ENCODE measurements at places on chromosomes 11 and 22. TPM values are rescaled to one million over a fixed set of nuclear protein-coding genes. Genes with fewer than 3 reads are reported as not detected.

MPZL3 gene
- total RNA-seq: 8.8 TPM

DNA sequence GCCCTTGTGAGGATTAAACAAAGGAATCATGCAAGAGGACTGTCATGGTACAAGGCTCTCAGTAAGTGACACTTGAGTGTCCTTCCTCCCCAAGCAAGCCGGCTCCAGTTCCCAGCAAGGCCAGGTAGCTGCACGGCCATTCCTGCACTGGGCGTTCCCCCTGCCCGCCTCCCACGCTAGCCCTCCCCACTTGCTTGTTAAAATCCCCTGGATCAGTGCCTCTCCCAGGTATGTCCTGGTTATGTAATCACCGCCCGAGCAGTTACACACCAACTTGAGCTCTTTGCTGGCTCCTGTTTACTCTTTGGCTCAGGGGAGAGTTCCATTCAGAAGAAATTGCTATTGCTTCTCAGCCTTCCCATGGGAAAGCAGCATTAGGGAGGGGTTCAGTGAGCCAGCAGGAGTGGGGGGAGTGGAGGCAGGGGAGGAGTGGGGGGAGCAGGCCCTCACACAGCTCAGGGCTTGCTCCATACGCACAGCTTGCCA, 19.4 kb upstream of the MYEOV start:
- peak; percentile 71 for DNase-seq

DNA sequence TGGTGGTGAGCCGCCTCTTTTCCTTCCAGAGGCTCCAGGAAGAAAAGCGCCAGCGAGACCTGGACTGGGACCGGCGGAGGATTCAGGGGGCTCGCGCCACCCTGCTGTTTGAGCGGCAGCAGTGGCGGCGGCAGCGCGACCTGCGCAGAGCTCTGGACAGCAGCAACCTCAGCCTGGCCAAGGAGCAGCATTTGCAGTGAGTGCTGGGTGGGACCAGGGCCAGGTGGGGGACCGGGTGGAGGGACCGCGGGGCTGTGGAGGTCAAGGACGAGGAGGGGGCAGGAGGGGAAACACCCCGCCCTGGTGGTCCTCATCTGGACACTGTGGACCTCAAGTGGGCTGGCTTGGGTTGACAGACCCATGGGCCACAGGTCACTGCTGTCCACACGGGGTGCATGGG, 17.4 kb downstream of the RIBC2 start:
- DNase-seq: peak; percentile 53

DNA sequence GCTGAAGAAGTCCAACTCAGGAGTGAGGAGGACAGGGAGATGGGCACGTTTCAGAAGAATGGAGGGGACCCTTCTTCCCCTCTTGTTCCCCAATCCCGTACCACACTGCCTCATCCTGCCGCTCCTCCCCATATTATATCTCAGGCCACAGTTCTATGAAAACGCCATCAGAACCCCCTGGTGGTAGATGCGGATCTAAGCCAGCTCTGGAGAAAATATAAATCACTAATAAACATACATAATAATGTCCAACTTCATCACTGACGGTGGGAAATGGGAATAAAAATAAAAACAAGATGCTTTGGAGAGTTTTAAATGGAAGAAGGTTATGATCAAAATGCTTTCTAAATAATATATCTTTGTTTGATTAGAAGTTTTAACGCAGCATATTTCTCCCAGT, 400.3 kb downstream of the CADM1 start:
- DNase-seq: no peak

- no peak for DNase-seq
Observed at GRCh38 chr11:121441521-121441920, 10.6 kb upstream of the SORL1 start.

All from right lobe of liver (tissue), 6 donors.